ENCODE measurements at places on chromosomes 7 and 10. TPM values are rescaled to one million over a fixed set of nuclear protein-coding genes. Genes with fewer than 3 reads are reported as not detected.

The ACADSB gene
- 25.3 TPM for polyA plus RNA-seq

The LRRC18 gene
- 1.1 TPM for polyA plus RNA-seq

- H3K4me3 ChIP-seq = peak overlapping the region; percentile 95
- H3K36me3 ChIP-seq = no peaks in the 10 kb centered on the region
- peak; percentile 70 for DNase-seq
- H3K4me1 ChIP-seq = peaks cover 67% of the 10 kb centered on the region
- H3K27ac ChIP-seq = peak overlapping the region; percentile 99
- no peaks in the 10 kb centered on the region for H3K27me3 ChIP-seq
Observed at GRCh38 chr7:2980401-2981102, 63.1 kb downstream of the CARD11 start.

The DMBT1 gene
- not detected for polyA plus RNA-seq

GRCh38 chr10:102131286-102132170, 1.3 kb upstream of the PPRC1 start:
- no peak for DNase-seq
- H3K27ac ChIP-seq = no peak overlapping the region
- no peaks in the 10 kb centered on the region for H3K27me3 ChIP-seq
- no peaks in the 10 kb centered on the region for H3K36me3 ChIP-seq
- peaks cover 31% of the 10 kb centered on the region for H3K4me1 ChIP-seq
- H3K4me3 ChIP-seq = no peak overlapping the region

DNA sequence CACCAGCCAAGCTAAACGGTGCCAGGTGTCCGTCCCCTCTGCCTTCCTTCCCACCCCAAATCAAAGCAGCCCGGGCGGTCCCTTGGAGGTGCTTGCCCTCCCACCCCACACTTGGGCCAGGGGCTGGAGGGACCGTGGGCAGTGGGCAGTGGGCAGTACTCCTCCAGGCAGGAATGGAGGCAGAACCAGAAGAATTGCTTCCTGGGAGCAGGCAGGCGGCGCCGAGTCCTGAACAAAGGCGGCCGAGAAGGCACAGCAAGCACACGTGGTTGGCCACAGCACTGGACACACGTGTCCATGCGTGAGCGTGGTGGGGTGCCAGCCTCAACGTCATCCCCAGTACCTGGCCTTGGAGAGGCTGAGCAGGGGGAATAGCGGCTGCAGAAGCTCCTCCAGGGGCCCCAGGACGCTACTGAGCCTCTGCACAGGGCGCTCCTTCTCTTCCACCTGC, 48.4 kb upstream of the NKX6-2 start:
- H3K27ac ChIP-seq = no peak overlapping the region
- H3K36me3 ChIP-seq = no peaks in the 10 kb centered on the region
- no peak for DNase-seq

The LLCFC1 gene
- not detected for polyA plus RNA-seq

DNA sequence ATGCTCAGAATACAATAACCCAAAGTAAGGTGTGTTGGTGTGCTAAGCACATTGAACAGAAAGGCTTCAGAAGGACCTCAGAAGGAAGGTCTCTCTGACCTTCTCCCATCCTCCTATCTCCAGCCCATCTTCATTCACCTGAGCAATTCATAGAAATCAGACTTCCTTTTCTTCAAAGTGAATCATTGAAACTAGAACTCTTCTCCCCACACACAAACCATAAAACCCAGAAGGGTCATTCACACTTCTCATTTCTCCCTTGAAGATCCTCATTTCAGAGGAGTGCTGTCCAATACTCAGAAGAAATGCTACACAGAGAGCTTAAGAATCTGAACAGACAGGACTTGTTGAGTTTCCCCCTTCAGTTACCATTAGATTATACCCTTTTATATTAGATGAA, 89.5 kb downstream of the VWDE start:
- peaks cover 16% of the 10 kb centered on the region for H3K27me3 ChIP-seq
- no peaks in the 10 kb centered on the region for H3K4me1 ChIP-seq
- no peaks in the 10 kb centered on the region for H3K36me3 ChIP-seq
- H3K27ac ChIP-seq = no peak overlapping the region

The TFR2 gene
- polyA plus RNA-seq = 0.63 TPM

The ANKRD61 gene
- polyA plus RNA-seq = 0.35 TPM

- H3K36me3 ChIP-seq = no peaks in the 10 kb centered on the region
- H3K27me3 ChIP-seq = no peaks in the 10 kb centered on the region
- H3K27ac ChIP-seq = no peak overlapping the region
Observed at GRCh38 chr7:51121036-51121790, 195.4 kb downstream of the COBL start.
